ENCODE measurements at places on chromosomes 16 and 17.

- no peak for DNase-seq
These were observed 13.4 kb downstream of the OSBPL7 start for GRCh38 chr17:47808036-47808829.

GRCh38 chr17:15966879-15967248 is 21.9 kb downstream of the ADORA2B start:
- DNase-seq: no peak

GRCh38 chr17:48102043-48102750 is 919 bp upstream of the CBX1 start:
- no peak for DNase-seq

GRCh38 chr17:41451154-41451728 is 10.5 kb upstream of the KRT38 start:
- no peak for DNase-seq

DNA sequence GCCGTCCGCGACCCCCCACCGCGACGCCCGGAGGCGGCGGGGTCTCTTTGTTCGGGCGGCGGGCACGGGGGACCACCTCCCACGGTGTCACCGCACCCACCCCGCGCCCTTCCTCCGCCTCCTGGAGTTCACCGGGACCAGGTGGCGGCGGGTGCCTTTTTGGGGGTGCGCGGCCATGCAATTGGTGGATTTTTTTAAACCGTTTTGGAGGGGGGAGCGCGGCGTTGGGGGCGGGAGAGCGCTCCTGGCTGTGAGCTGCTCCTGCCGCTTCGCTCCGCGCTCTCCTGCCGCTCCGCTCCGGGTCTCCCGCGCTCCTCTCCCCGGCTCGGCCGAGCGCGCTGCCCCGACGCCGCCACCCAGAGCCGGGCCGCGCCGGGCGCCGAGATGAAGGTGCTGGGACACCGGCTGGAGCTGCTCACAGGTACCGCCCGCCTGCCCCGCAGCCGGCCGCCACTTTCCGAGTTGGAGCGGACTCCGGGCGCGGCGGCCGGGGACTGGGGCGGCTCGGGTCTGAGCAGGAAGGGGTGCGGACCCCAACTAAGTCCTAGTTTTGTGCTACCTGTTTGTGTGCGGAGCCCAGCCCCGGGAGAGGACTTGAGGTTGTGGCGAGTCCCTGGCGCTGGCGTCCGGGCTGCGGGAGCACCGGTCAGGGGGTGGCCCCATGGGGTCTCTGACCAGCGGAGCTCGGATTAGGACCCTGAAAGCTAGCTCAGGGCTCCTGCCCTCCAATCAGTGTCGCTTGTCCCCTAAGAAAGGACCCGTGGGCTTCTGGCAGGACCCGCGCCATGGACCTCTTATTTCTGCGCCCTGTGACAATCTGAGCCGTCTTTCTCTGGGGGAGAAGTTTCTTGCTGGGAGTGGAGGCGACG is 35.7 kb upstream of the NDRG4 start:
- DNase-seq: no peak

DNA sequence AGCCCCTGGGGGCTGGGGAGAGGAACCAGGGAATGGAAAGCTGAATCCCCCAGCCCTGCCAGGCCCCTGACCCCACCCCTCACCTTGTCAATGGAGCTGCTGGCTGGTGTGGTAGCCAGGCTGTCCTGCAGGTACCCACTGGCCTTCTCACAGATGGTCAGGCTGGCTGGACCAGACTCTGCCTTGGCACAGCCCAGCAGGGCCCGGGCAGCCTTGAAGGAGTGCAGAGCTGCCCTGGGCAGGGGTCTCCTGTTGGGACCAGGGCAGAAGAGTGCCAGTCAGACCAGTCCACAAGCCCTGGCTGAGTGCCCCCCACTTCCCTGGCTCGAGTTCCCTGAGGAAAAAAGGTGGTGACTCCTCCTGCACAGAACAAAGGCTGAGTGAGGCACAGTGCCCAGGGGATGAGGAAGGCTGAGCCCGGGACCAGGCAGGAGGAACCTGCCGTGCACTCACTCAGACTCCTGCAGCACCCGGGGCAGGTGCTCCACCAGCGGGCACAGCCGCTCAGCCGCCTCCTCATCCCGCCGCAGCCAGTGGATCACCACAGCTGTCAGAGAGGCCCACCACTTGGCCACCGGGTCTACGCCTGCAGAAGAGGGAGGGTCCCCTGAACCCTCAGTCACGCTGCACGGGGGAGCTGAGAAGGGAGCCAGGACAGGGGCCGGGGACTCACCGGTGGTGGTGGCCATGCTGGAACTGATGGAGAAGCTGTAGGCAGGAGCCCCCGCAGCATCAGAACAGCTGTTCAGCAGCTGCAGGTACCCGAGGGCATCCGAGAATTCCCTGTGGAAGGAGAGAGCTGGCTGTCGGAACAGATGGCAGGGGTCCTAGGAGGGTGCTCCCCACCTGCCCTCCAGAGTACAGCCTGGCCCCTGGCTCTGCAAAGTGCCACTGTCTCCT is 22.4 kb downstream of the SREBF1 start:
- no peak for DNase-seq
